ENCODE measurements at places on chromosomes 5 and 9. TPM values are rescaled to one million over a fixed set of nuclear protein-coding genes. Genes with fewer than 3 reads are reported as not detected.

BTNL8 gene
- not detected for total RNA-seq

FOXD4L4 gene
- total RNA-seq = 0.22 TPM

DNA sequence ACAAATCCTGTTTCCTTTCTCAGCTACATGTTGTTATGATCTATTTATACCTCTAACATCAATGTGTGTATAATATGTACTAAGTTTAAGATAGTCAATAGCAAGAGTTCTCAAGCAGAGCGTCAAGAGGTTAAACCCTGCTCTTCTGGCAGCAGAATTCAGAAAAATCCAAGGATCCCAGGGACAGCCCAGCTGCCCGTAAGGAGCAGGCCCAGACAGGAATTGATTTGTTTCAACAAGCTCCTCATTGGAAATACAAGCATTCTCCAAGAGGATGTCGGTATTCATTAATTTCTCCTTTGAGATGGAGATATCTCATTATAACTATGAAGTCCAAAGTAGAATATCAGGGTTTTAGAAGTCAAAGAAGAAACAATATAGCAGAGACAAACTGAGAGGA is 14.9 kb downstream of the EFNA5 start:
- no peak for DNase-seq

DNA sequence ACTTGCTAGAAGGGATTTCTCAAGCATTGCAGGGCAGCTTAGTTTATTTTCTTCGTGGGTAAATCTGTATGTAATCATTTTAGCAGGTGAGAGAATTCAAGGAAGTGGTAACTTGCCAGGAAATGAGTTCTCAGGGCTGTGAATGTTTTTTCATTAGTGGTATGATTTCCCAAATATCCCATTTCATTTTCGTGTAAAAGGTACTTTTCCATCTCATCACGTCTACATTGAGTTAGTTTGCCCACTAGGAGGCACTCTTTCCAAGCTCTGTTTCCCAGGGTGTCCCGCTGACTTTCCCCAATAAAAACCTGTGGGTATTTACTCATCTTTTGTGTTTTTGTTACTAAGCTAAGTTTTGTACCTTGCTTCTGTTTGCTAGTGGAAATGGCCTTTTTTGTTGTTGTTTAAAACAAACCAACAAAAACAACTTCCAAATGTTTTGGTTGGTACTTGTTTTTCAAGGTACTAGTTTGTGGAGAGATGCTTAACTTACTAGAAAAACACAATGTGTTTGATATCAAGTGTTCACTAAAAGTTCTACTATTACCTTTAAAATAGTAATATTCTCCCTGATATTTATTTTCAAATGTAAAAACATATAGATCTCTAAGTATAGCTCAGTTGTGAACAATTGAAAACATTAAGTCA is 373.6 kb downstream of the ADGRV1 start:
- DNase-seq = no peak

- DNase-seq = peak; percentile 90
Measured at GRCh38 chr9:35604578-35605350, at the start of gene TESK1. Gene TESK1, plus strand, starts transcription at chr9:35605262. Its CDS starts 358 bp downstream, at chr9:35605620.

Data from right cardiac atrium (tissue), 5 donors.